ENCODE measurements at places on chromosomes 3 and 15.

- no peak for DNase-seq
Measured at GRCh38 chr3:126713199-126713598, 9.2 kb downstream of the CHCHD6 start.

DNA sequence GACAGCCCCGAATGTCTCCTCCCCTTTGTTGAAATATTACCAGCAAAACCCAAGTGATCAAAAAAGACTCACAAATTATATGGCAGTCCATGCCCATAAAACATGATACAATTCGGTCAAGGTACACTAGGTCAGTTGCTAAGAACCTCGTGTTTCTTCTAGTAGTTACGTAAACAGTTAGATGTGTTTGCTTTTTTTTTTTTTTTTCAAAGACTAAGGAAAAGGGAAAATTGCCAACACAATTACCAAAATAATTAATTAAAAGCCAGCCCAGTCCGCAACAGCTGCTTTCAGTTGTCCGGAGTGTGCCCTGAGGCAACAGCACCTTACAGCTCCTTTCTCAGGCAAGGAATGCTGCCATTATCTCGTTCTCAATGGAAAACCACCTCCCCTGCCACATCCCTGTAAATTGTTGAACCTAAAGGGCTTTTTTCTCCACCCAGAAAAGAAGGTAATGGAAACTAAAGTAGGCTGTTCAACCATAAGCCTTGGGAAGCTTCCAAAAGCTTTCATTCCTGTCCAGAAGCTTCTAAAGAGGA, 129.2 kb upstream of the TSC22D2 start:
- no peak for DNase-seq

- DNase-seq, result no peak
Measured at GRCh38 chr3:152622811-152623167, 212.1 kb upstream of the P2RY1 start.

DNA sequence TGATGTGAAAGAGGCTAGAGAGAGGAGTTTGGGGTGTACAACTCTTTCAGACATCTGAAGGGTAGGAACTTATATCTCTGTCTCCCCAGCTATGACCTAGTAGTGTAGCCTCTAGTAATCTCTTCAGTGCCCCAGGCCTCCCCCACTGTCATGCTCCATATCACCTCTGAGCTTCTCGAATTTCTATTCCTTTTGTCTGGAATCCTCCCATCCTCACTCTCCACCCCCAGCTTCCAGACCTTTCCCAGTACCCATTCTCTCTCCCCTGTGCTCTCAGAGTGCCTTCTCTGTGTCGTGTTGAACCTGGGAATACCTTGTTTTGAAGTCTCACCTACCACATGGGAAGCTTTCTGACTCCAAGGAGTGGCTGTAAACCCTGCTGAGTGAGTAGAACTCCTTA, 3.6 kb upstream of the RBPMS2 start:
- DNase-seq, result no peak

DNA sequence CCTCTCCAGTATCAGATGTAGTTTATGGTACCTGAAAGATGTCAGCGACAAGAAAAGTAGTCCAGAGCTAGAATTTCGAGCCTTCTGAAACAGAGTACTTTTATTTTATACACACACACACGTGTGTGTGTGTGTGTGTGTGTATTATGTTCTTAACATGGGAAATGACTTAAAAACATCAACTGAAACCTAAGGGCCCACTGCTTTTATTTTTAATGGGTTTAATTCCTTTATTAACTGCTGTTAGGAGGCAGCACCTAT, 1.9 kb downstream of the TCF12 start:
- no peak for DNase-seq

DNA sequence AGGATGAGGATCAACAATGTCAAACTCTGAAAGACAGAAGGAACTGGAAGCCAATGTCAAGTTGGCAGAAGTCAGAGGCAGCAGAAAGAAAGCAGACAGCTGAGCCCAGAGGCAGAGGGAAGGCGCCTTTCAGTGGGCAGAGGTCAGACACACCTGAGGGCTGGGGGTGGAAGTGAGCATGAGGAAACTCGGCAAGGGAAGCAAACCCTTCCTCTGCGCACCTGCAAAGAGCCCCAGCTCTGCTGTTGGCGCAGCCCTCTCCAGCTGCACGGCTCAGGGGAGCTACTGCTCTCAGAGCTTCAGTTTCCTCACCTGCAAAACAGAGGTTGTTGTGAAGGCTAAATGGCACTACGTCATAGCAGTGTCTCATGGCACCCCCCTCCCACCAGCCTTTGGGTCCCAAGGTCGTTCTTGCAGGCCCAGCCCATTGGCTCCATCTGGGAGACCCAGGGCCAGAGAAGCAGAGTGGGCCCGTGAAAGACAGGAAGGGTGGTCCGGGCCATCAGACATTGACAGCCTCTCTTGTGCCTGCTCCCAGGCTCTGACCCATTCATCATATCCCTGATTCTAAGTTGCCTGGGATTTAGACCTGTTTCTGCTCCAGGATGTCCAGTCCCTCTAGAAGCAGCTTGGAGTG, 53.3 kb upstream of the SLC6A11 start:
- DNase-seq, result no peak

DNA sequence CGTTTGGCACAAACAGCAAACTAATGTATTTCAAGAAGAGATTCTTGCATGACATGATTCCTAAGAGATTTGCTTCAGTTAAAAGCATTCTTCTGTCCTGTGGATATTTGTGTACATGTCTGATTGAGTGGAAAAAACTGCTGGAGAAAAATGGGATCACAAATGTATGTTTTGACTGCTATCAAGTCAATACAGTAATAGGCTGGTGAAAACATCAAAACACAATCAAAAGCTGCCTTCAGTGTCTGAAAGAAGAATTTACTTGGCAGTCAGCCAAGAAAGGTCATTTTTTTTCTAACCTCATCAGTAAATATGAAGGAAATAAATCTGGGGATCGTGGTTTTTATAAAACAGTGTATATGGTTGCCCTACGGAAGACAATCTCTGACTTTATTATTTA, 1214.8 kb downstream of the NSUN3 start:
- no peak for DNase-seq

DNA sequence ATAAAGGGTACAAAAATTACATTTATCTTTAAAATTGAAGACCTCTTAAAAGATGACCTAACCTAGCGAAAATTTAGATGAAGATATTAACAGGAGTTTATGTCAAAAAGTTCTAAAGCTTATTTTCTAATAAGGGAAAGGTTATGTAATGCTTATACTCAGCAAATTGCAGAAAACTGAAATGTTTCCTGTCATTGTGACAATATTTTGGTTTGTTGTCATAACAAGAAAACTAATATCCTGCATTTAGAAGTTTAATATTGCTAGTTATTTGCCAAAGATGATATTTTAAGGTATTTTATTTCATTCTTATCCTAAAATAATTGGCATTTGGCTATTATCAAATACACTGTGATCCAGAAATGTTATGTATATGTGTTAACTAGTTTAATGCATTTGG, 294.5 kb downstream of the C3orf38 start:
- no peak for DNase-seq

DNA sequence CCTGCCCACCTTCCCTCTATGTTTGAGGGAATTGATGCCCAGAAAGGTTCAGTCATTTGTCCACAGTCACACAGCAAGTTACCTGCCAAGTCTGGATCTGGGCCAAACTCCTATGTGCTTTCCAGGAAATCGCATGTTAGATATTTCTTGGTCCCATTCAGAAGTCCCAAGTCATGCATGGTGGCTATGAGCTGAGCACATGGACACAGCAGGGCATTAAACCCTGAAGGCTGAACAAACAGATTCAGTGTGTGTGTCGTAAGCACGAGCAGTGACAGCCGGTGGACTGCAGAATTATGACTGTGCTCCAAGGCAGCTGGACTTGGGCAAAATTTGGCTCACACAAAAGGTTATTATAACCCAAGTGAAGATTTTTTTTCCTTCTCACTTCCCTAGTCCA, 11.4 kb upstream of the SLC6A6 start:
- no peak for DNase-seq

- no peak for DNase-seq
Measured at GRCh38 chr3:170179432-170179831, 2.1 kb downstream of the PHC3 start.

GRCh38 chr3:72287956-72288355, 503.0 kb upstream of the PROK2 start:
- DNase-seq, result no peak

GRCh38 chr3:170718848-170719247, 133.0 kb upstream of the SLC7A14 start:
- DNase-seq, result no peak

DNA sequence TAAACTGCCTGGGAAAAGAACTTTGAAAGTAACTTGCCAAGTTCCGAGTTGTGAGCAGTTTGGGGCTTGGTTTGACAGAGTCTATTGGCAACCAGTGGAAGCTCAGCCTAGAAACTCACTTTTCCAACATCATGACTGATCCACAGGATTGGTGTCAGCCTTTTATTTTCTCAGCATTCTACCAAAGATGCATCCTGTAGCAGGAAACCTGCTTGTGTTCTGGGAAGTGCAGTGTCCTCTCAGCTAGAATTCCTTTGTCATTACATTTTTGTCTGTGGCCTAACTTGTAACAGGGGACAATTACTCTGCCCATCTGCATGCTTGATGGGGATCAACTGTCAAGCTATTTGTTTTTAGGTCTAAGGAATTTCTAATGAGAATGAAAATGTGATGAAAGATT, 116.7 kb upstream of the LMOD3 start:
- DNase-seq, result no peak

DNA sequence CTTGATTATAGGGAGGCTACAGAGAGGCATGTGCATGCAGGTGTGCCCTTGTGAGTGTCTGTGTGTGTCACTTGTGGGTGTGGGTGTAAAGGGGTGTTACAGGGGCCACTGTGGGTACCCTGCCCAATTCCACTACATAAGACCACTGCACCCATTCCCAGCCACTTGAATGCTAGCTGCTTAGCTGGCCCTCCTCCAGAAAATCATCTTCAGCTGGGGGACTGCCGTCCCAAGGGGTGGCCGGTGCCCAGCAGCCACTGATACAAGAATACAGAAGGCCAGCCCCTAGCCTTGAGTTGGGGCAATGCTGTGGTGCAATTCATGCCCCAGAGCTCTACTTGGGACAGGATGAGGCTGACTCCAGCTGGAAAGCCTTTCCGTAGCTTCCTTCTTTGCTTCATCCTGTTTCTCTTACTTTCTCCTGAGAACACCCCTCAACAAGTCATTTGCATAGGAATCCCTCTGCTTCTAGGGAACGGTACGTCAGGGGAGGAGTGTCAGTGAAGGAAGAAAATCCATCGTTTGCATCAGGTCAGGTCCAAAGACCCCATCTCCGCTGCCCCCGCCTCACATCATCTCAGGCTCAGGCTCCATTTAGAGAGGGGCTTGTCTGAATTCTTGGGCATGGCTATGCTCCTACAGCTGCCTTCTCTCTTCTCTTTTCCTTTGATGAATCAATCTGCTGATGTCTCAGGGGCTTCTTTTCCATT, 72.0 kb downstream of the SCN5A start:
- DNase-seq, result no peak

GRCh38 chr3:28840976-28841376, 439.9 kb upstream of the RBMS3 start:
- DNase-seq, result peak; percentile 37

DNA sequence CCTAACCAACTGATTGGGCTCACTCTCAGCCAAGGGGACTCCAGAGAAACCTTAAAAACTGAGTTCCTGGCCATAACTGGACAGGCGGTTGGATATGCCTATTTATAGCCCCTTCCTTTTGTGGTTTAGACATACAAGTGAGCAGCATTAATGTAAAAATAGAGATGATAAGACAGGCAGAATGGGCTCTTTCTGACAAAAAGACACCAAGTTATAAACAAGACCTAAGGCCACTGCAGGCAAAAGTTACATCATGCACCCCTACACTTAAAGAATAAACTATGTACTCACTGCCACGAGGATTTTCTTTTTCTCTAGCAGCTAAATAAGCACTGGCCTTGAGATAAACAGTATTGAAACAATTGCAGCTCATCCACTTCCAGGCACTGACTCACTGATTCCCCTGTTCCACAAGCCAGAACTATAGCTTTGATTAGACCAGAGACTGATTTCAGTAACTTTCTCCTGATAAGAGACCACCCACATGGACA, 30.1 kb downstream of the SUCNR1 start:
- no peak for DNase-seq

GRCh38 chr3:31219131-31219843, 313.4 kb upstream of the STT3B start:
- DNase-seq, result no peak

- no peak for DNase-seq
Measured at GRCh38 chr3:100682056-100682853, 27.0 kb upstream of the TFG start.

GRCh38 chr3:76063019-76063418, 277.7 kb upstream of the ZNF717 start:
- DNase-seq, result no peak

DNA sequence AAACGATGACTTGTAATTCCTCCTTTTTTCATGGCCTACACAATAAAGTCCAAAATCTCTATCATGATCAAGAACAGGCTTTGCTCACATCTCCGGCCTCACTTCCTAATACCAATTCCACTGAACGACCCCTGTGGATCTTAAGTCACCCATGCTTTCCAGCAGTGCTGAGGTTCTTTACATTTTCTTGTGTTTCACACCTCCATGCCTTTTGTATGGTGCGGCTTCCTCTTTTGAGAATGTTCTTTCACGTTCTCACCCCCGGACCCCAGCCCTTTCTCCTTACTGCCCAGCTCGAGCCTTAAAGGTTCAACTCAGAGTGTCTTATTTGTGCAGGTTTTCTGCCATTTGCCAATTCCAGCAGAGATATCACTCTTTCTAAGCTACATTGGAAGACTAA, 70.1 kb downstream of the CSNK1G1 start:
- DNase-seq, result no peak

DNA sequence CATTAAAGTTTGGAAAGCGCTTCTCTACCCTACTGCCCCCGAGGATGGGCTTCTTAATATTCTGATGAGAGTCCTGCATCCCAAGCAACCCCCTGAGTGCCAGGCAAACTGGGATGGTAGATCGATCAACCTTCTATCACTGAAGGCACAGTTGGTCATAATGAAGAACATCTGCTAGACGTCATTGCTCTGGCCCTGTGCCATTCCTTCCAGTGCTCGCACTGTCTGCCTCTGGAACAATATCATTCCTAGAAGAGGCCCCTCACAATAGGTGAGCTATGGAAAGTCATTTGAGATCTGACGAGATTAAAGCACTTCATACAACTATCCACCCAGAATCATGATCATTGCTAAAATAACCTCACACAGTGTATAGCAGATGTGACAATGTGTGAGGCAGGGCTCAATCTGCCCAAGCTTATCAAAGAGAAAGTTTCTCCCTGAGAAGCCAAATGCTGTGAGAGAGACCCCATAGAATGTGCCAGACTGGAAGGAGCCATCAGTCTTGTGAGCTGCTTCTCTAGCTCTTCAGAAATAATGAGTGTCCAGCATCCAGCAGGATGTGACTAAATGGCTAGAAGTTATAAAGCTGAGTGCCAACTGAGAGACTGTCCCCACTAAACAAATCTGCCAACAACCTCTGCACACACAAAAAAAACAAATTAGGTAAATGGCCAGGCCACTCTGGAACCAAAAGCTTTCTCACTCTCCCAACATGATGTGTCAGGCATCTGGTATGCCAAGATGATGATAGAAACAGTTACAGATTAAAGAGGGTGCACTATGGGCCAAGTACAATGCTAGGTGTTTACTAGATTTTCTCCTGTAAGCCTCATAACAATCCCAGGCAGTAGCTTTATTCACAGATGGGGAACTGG, 165.5 kb downstream of the NECTIN3 start:
- DNase-seq, result no peak

GRCh38 chr3:52366527-52366926, 50.4 kb downstream of the DNAH1 start:
- DNase-seq, result no peak

GRCh38 chr3:146133441-146133840, 27.5 kb downstream of the PLOD2 start:
- no peak for DNase-seq
